NCI-H748 treated with DMSO at 0.1 percent for 48 hours (cell line): ENCODE measurements at places on chromosomes 5 and 9.
A peak's percentile ranks its signal among the peaks of the same experiment; 100 is the strongest.

DNA sequence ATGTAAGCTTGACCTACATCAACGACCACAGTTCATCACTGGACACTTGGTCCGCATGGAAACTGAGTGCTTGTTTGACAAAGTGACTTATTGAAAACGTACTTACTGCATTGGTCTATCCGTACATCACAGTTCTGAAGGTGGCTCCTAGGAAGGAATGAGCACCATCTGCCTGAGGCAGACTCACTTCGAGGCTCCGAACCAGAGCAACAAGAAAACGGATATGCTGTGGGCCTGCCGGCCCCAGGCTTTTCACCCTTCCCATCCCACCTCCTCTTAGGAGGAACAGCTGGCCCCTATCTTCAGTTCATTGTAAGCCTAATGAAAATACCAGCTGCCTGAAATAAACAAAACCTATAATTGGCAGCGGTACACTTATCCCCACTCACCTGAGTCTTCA is 67.2 kb upstream of the TSLP start:
- no peak for DNase-seq

DNA sequence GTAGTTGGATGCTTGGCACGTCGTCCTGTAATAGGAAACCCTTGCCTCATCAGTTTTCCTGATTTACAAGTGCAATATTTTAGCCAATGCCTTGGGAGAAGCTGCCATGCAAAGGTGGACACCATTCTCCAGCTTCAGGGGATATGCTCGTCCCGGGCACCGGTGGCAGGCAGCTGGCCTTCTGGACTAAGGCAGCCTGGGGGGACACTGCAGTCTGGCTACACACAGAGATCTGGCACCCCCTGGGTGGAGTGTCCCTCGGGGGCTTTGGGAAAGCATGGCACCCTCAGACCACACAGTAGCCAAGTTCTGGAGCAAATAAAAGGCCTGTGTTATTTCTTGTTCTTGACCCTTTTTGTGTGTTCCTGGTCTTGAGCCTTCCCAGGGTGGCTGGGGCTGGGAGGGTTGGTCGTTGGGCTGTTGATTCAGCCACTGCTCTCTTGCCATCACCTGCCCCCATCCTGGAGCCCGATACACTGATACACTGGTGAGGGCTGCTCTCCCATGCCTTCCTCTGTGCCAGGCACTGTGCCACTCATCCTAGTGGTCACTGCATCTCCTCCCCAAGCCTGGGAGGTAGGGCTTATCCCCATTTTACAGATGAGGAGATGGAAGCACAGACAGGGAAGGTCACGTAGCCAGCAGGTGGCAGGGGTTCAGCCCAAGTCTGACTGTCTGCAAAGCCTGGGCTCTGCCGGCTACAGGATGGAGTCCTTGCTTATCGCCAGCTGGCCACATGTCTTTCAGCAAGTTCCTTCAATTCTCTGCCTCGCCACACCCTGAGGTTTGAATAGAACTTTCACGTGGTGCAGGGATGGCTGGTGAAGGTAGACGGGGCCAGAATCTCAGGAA is 134.1 kb downstream of the RGS3 start:
- no peak for DNase-seq

DNA sequence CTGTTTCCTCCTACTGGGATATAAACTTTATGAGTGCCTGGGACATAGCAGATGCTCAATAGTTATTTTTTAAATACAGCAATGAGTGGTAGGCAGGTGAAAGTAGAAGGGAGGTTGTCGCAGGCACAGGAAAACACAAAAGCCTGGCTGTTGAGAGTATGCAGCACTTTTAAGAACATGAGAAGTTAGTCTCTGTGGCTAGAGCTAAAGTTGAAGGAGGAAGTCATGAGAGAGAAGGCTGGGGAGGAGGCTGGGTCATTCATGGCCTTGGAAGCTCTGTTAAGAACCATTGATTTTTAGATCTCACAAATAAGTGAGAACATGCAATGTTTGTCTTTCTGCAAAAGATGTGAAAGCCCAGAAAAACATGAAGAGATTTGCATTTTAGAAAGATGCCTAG is 126.7 kb downstream of the PRKACG start:
- no peak for DNase-seq

- no peak for DNase-seq
These were observed 343.2 kb downstream of the TRIM32 start for GRCh38 chr9:117030254-117030768.

- no peak for DNase-seq
These were observed 87.1 kb upstream of the ELL2 start for GRCh38 chr5:96048763-96049162.

- DNase-seq: no peak
These were observed 419.7 kb upstream of the BRINP1 start for GRCh38 chr9:119788921-119789320.

GRCh38 chr5:132425009-132425937 is 55.8 kb downstream of the SLC22A5 start:
- no peak for DNase-seq

DNA sequence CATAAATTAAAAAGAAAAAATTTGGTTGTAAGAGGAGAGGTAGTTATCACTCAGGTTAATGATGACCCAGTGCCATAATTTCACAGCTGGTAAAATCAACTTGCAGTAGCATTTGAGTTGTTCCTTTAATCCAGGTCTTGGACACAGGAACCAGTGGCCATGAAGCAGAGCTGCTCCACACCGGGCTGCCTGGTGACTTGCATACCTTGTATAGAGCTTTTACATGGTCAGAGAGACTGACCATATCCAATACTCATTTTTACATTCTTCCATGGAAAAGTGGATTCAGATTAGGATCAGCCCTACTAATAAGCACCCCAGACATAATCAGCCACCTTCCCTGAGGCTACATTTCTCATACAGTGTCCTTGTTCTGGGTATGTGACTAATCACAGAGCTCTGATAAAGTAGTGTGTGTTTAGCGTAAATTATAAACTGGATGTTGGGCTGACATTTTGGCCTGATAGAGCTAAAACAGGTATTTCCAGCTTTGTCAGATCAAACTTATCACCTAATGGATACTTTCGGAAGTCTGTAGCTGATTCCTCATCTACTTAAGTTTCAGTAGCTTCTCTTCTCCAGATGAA is 77.0 kb upstream of the ZSWIM6 start:
- no peak for DNase-seq

- peak; percentile 89 for DNase-seq
These were observed at the start of gene PCDHB10 for GRCh38 chr5:141192110-141192725. PCDHB10 (plus strand) TSS chr5:141192353; CDS start chr5:141192553, 200 bp downstream.

GRCh38 chr5:16916262-16916878 is 19.7 kb downstream of the MYO10 start:
- DNase-seq: no peak

GRCh38 chr9:18710065-18710464 is 236.1 kb downstream of the ADAMTSL1 start:
- DNase-seq: no peak

DNA sequence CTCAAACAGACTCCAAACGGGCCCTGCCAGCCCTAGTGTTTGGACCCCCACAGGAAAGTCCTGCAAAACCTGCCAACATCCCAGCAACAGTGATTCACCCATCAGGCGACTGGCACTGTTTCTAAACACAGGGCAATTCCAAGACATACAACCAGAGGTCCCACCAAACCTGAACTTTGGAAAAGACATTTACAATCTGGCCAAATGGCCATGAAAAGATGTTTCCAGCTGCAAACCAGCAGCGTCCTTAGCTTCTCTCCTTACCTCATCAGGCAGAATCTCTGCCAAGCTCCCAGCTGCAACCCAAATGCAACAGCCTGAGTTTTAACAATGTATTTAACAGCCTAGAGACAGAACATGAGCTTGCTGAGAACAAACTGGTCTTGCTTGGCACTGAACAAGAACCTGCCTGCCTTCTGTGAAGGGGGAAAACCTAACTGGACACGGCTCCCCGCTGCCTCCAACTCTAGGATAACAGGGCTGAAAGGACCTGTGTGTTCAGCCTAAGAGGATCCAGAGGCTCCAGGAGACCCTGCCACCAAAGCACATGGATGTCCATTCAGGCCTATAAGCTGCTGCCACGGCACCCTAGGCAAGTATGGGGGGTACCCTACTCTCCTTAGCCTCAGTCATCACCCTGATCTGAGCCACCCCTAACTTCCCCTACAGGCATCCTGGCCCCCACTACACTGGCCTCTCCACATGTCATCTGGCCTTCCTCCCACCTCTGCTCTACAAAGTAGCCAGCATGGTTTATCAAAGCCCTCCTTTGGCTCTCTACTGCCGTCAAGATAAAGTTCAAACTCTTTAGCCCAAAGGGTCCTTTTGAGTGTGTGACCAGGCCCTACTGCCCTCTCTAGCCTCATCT is 5.6 kb downstream of the P4HA2 start:
- no peak for DNase-seq

- DNase-seq: no peak
These were observed 148.1 kb downstream of the MTX3 start for GRCh38 chr5:79842991-79843390.

DNA sequence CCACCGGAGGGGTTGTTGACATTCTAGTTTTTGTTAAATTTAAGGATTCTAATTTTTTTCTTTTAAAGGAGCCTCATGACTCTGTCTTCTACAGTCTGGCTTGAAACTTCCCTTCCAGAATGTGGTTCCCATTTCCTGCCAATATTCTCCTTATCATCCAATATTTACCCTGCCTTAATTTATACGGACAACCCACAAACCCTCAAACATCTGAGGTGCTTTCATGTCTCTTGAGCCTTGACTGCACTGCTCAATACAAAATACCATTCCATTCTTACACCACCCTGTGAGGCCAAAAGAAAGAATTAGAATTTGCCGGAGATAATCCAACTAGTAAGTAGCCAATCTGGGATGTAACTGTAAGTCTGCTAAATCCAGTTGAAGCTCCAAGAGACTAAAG is 346.5 kb downstream of the SPOCK1 start:
- DNase-seq: no peak

DNA sequence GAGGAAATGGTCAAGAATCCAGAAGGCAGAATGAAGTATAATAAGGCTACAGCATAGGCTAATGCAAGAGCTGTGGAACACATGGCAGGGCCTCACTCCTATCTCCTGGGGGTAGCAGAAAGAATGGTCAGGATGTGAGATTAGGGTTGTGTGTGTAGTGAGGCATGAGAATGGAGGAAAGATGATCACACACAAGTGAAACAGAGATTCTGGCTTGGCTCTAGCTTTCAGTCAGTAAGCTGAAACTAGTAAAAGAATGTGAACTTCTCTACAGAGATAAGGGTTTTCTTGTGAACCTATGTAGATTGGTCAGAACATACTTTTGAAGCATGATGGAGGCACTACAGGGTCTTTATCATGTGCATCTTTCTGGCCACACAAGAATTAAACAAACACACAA is 298.8 kb downstream of the ASTN2 start:
- no peak for DNase-seq

DNA sequence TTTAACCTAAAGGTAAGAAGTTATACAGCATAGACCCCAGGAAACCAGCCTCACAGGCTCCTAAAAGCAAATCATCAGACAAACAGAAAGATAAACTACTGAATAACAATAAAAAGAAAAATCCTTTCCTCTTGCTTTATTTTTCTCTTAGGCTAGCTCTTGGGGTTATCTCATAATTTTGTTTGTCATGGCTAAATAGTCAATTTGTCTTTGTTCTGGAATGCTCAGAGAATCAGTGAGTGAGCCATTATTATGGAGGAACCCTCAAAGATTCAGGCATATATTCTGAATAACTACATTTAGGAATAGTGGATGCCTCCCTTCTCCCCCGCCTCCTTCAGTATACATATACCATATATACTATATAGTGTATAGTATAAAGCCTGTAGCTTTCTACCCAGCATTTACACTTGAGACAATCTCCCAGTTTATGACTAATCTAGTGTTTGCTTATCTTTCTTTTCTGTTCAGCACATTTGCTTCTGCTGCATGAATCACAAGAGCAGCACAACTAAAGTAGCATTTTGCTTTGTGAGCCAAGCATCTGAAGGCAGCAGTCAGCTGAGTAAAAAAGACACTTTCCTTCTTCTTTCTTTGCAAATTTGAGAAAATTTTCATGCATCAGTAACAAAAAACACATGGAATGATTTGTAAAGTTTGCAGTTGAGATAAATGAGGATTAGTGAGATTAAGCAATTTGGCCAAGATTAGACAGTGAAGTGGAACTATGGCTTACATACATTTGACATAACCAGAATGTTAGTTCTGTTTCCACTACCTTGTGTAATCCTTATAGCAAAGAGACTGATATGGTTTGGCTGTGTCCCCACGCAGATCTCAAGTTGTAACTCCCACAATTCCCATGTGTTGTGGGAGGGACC is 45.3 kb upstream of the PPP3R2 start:
- no peak for DNase-seq

DNA sequence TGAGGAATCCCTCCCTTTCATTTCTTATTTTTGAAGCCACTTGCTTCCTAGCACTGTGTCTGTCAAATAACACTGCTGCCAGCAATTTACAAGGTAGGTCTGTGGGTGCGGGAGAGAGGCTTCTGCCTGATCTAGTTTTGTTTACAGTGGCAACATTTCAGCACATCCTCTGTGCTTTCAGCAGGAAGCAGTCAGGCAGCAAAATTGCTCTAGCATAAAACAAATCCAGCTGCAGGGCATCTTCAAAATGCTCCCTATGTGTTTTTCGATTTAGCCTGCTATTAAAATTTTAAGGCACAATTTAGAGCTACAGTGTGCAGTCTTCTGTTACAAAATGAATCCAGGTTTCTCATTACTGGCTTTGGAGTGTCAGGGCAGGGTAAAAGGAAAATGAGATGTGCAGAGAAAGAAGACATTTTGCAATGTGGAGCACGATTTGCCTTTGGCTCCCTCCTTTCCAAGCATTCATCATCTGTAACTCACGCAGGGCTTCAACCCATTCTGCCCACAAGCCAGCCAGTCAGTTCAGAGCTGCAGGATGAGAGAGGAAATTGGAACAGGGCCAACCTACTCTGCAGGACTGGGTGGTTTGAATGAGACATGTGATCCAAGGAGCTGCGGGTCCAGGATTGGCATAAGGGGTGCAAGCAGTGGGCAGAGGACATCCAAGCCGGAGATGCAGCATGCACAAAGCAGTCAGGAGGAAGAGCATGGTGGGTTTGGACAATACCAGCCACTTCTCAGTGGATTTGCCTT is 143.4 kb upstream of the APC start:
- no peak for DNase-seq

GRCh38 chr9:127905788-127906191 is 6.4 kb upstream of the ST6GALNAC6 start:
- DNase-seq: no peak

DNA sequence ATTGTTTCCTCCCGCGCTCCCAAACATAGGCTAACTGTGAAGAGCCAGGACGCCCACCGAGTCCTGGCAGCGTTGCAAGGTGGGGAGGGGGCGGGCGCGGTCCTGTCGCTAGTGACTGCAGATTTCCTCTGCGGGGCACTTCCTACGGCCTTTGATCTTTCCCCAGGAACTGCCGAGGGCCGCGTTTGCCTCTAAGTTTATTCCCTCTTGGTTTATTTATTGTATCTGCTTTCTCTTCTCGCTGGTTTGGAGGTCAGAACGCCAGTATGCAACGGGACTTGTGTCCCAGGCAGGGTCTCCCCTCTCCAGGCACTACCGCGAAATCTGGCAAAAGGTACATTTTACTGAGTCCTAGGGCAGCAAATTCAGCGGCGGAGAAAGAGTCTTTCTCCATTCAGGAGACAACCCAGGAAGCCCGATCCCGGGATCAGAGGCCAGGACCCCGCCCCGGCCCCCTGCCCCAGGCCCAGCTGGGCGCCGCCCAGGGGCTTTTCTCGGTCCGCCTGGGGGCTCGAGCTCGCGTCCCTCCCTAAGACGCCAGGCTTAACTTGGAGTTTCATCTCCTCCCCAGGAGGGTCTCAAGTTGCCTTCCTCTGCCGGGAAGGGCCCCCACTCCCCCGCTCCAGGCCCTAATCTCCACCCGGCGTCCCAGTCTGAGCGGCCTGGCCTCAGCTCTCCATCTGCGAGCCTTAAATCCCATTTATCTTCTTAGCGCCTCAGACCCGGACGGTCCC is 884 bp upstream of the EGFLAM start:
- DNase-seq: no peak

GRCh38 chr9:124075761-124076160 is 64.2 kb downstream of the LHX2 start:
- DNase-seq: no peak
